ENCODE measurements at places on chromosomes 3 and 15.
A peak's percentile ranks its signal among the peaks of the same experiment; 100 is the strongest.

DNA sequence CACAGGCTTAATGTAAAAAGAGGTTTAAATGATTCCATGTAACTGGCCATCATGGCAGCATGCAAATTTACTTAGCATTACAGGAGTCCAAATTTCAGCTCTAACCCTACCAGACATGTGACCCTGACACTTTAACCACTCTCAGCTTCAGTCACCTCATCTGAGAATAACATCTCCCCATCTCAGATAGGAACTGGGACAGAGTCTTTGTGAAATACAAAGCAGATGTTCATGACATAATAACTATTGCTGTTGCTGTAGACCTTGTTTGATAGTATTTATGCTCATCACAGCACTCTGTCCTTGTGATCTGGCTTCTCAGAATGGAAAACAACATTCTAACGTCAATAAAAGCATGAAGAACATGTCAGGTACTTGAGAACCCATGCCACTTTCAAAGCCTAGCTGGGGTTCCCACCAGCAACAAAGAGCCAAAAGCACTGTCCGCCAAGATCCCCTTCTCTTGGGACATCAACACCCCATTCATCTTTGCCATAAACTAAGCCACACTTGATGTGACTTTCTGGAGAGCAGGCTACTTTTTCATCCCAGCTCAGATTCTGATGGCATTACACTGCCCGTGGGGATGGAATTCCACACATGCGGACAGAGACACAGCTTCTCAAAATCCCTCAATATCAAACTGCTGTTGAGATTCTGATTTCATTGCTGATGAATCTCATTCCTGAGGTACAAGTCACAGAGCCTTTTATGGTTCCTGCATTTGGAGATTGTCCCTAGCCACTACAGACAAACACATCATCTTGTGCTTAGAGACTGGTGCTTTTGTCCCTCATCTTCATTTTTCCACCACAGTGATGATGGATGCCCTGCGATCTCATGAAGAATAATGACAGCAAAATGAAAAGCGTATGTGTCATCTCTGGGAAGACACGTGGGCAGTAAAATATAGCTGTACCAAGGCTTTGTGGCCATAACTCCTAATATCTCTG, 202.7 kb downstream of the TNIK start:
- DNase-seq, result no peak

GRCh38 chr15:75007216-75007615, 11.9 kb downstream of the SCAMP5 start:
- DNase-seq, result no peak

DNA sequence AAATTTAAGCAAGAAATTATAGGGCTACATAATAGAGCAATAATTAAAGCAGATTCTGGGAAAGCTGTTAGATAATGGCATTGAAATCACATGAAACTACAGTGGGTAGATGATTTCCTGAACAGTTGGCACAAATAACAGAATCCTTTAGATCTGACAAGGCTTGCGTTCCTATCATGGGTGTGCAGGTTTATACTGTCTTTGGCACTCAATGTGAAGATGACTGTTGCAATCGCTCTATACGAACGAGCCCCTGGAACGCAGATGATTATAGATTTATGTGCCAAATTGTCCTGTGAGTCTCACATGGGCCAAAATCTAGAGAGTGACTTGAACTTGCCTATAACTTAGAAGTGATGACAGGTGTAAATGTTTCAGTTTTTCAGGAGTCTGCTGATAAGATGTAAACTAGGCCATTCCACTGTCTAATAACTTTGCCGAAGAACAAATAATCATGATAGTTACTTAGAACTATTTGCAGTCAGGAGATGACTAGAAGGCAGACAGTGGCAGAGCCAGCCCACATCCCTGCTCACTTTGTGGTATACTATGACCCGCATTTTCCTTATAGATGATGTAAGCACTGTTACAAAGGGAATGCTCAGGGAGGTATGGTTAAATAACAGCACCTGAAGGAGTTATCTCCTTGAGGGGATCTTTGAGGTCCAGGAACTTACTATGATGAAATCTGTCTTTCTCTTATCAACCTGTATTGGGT, 30.5 kb upstream of the TRPC1 start:
- DNase-seq, result no peak

GRCh38 chr15:56058986-56059385, 65.6 kb upstream of the NEDD4 start:
- no peak for DNase-seq

DNA sequence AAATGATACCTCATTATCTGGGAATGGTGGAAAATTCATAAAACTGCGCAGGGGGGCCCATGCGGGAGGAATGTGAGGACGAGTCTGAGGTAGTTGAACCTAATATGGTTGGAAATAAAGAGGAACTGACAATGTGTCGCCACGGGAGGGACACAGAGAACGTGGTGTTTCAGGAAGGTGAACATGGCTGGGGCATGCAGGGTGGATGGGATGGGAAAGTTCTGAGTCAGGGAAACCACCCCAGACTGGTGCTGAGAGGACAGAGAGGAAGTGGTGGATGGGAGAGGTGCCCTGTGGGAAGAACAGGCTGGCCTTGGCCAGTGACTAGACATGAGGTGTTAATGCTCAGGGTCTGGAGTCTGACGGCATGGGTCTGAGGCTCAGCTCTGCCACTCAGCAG, 137.1 kb upstream of the WNT5A start:
- DNase-seq, result no peak

DNA sequence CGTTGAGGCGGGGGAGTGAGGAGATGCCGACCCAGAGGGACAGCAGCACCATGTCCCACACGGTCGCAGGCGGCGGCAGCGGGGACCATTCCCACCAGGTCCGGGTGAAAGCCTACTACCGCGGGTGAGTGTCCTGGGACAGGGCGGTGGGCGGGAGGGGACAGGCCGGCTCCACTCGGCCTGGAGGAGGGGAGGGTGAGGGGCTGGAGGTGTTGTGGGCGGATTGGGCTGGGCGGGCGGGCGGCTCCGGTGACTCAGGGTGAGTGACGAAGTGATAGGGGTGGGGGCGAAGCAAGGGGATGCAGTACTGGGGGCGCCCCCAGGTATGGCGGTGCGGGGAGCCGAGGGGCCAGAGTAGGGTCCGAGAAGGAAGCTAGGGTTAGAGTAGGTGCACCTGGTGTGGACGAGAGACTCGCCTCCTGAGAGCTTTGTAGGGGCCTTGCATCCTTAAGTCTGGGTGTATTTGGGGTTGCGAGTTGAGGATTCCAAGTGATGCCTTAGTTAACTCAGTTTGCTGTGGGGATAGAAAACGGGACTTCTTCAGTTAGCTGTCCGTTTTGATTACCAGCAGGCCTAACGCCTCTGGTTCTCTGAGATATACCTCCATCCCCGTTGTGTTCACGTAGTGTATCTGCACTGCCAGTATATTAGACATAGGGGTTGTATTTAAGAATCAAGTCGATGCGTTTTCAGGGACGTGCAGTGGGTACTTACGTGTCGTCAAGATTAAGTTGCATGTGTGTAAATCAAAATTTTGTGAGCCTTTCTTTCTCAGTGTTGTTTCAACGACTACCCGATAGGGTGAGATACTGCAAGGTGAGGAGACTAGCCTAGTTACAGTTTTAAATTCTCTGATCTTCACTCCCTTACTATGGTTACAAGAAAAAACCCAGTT, 670 bp downstream of the PRKCI start:
- peak; percentile 56 for DNase-seq

- no peak for DNase-seq
Observed at GRCh38 chr15:89671687-89672086, 7.5 kb downstream of the PLIN1 start.

GRCh38 chr3:23501201-23501802, 298.2 kb downstream of the UBE2E2 start:
- no peak for DNase-seq

GRCh38 chr3:53823956-53824657, 22.1 kb downstream of the CHDH start:
- DNase-seq, result no peak

- no peak for DNase-seq
Observed at GRCh38 chr3:155890671-155891190, 20.3 kb downstream of the GMPS start.

DNA sequence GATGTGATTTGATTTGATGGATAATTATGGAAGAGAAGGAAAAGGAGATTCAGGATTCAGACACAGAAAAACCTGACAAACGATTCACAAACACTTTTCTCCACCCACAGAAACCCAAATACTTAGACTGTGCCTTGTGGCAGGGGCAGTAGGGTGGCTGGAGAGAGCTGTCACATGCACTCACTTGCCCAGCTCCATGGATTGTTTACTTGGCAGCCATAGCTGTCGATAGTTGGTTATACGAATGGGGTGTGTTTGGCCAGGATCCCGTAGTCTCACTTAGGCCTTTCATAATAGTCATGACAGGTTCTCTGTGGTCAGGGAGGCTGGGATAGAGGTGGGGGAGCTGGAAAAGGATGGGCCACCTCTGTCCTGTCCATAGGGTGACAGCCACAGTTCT, 76.9 kb downstream of the CACNA1D start:
- DNase-seq, result no peak

DNA sequence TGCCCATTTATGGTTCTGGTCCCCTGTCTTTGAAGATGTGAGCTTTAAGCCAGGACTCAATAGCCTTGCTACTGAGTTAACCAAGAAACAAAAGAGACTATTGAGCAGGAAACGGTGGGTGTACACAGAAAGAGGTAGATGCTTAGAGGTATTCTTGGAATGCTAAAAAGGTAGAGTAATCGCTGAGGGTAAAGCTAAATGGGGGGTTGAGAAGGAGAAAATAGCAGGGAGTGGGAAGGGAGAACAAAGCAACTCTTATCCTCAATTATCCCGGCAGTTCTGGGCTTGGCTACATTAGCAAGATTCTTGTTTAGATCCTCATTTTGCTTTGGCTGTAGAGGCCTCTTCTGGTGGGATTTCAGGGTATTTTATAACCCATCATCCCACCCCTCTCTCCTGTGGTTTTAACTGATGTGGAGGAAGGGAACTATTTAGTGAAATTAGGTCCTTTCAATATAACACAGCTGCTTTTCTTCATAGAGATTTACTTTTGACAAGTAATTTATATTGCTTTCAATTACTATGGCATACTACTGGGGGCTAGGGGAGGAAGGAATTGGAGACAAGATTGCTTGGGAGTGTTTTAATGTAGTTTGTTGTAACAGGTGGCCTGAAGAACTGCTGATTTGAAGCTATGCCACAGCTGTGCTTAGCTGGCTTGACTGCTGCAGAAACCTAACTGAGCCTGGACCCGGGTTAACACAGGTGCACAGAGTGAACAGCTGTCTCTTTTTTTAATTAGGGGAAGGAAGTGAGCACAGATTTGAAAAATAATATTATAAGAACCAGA, 234.3 kb upstream of the CCDC54 start:
- DNase-seq, result no peak

GRCh38 chr3:127888564-127889107, 26.4 kb upstream of the KBTBD12 start:
- DNase-seq, result no peak

GRCh38 chr3:94799420-94800060, 736.7 kb downstream of the NSUN3 start:
- DNase-seq, result no peak

DNA sequence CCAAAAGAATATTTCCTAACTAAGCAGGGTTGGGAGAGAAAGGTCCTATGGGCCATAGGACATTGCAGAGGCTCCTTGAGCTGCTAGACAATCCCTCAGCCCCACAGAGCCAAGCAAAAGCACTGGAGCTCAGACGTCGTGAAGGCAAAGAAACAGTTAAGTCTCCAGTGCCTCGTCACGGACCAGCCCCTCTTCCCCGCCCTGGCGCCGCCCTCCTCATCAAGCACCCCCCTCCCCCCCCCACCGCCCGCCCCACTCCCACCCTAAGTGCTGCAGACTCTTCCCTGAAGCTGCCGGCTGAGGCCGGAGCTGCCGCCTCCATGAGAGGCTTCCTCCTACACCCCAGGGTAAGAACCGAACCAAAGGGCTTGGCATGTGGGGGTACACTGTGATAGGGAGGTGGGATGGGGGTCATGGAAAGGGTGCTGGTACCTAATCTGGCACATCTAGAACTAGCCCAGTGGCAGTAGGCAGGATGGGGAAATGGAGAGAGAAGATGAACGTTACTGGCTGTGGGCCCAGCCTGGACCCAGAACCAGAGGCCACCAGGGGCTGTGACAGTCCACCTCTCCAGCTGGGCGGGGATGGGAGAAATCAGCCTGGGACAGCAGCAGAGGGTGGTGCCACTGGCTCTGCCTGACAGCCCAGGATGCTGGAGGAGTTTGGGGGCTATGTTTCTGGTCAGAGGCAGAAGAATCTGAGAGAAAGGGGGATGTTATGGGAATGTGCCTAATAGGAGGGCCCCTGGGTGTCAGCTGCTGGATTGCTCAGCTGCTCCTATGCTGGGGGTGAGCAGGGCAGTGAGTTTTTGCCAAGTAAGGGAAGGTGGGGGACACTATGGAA, at the start of gene MAP1A:
MAP1A (plus strand) TSS at position 255 of the 843 bp plus-strand sequence. CDS start 3,866 bp downstream, outside the sequence.
- no peak for DNase-seq

DNA sequence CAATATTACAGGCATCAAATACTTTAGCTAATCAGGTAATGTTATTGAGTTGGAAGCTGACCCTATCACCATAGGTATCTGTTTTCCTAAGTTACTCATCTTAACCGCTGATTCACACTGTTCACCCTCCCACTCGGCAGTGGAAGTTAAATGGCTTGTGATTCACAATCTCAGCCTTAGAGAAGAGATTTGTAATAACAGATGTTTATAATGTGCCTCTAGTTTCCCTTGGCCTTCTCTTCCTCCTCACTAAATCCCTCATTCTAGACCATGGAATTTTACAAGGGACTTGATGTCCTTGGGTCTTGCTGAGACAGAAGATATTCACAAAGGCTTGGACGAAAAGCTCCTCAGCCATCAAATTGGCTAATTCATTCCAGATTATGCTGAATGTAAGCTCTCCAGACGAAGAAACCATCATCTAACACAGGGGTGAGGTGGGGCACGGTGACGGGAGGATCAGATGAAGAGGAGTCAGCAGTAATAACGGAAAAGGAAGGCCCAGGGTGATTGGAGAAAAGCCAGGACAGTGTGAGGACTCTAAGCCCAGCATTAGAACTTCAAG, 931.7 kb downstream of the MCTP2 start:
- DNase-seq, result no peak

DNA sequence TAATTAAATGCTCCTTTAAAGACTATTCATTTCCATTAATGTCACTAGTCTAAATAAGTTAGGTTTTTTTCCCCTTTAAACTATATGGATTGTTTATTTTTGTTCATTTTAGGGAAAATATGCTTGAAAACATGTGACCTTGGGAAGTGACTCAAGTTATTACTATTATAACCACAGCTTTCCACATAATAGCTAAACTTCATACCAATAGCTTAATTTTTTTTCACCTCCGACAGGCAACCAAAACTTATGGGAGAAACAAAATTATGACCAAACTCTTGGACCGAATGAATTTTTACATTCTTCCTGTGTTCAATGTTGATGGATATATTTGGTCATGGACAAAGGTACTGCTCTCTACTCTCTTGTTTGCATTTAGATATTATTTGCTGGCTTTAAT, 16.2 kb downstream of the CPA3 start:
- no peak for DNase-seq

DNA sequence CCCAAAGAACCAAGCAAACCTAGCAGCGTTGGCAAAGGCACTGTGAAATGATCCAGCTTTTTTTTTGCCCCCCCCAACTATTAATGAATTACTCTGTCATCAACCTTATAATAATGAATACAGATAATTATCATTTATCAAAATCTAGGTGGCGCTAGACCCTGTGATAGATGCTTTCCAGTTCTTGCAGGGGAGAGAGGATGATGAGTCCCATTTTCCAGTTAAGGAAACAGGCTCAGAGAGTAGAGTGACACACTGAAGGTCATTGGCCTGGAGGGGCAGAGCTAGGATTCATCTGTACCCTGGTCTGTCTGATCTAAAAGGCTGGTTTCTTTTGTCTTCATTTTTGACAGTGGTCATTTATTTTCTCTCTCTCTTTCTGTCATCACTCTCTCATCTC, 5.0 kb downstream of the ACOX2 start:
- DNase-seq, result no peak
